ENCODE measurements at places on chromosomes 7 and 10.

DNA sequence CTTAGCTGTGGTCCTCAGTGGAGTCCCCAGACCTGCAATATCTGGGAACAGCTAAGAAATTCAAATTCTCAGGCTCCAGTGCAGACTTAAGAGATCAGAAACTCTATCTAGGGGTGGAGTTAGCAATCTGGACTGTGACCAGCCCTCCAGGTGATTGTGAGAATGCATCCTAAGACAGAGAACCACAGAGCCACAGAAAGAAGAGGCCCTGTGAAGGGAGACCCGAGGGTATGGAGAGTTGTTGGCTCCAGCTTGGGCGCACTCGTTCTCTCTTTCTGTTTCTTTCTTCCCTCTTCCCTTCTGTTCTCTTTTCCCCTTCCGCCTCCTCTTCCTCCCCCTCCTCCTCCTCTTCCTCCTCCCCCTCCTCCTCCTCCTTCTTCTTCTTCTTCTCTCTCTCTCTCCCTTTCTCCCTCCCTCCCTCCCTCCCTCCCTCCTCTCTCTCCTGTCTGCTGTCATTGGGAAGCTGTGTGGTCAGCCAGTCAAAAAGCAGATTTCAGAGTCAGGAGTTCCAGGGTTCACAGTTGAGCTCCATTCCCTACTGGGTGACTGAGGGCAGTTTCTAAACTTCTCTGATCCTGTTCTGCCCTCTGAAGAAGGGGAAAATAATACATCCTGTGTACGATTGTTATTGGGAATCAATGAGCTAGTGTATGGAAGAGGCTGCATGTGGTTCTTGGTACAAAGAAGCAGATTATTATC is 62.1 kb upstream of the STEAP1B start:
- DNase-seq, result no peak

DNA sequence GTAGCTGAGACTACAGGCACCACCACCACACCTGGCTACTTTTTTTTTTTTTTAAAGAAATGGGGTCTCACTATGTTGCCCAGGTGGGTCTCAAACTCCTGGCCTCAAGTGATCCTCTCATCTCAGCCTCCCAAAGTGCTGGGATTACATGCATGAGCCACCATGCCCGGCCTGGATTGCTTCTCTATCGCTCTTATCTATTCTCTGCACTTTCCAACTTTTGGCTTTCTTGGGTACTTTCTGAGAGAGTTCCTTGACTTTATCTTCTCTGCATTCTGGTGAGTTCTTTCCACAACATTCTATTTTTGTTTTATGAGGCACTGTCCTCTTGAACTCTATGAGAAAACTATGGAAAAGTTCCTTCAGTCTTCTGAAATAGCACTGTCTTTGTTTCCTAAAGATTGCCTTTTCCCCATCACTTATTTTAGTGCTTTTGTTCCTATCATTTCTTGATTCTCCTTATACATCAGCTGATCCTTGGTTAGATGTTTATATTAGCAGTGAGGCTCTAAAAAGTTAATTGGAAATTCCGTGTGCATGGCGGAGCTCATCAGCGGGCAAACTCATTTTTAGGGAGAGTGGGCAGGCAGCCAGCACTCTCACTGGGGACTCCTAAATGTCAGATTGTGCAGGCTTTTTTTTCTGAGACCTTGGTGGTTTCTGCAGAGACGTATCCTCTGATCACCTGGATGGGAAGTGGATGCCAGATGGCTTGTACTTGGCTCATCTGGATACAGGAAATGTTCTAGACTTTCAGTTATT is 43.9 kb downstream of the HIP1 start:
- DNase-seq, result no peak

DNA sequence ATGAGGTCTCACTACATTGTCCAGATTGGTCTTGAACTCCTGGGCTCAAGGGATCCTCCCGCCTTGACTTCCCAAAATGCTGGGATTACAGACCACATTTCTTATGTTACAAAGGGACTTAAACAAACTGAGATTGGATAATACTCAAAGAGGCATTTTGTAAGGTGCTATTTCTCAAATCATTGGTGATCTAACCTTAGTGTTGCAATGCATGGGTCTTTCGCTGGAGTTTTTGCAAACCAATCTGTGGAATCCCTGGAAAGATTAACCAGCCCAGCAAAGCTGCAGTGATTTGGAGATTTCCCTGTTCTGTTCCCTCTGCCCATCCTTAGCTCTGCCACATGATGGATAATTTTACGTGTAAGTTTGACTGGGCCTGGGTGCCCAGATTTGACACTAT is 20.4 kb upstream of the ECHDC3 start:
- no peak for DNase-seq

DNA sequence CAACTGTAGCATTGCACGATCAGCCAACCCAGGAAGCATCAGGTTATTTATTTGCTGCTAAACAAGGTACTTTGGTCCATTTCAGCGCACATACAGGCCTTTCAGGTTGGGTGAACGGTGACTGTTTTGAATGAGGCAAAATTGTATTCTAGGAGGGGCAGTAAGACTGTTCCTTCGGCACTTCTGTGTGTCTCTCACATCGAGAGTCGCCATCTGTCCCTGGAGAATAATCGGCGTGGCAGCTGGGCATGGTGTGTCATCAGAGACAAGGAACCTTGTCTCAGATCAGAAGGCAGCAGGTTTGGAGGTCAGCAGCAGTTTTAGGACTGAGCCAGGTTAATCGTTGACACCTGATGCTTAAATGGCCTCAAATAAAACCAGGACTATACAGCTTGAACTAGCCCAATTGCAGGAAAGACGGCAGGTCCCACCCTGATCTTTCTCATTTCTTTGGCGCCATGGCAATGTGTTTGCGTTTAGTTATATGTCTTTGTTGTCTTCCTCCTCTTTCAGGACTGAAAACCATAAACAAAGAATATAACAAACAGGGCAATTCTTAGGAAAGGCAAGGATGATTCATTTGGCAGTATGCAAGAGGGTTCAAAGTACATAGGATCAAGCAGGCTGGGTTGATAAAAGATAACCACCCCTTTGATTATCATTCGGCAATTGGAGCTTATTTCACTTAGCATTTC is 92.0 kb upstream of the PRR15 start:
- DNase-seq, result no peak

DNA sequence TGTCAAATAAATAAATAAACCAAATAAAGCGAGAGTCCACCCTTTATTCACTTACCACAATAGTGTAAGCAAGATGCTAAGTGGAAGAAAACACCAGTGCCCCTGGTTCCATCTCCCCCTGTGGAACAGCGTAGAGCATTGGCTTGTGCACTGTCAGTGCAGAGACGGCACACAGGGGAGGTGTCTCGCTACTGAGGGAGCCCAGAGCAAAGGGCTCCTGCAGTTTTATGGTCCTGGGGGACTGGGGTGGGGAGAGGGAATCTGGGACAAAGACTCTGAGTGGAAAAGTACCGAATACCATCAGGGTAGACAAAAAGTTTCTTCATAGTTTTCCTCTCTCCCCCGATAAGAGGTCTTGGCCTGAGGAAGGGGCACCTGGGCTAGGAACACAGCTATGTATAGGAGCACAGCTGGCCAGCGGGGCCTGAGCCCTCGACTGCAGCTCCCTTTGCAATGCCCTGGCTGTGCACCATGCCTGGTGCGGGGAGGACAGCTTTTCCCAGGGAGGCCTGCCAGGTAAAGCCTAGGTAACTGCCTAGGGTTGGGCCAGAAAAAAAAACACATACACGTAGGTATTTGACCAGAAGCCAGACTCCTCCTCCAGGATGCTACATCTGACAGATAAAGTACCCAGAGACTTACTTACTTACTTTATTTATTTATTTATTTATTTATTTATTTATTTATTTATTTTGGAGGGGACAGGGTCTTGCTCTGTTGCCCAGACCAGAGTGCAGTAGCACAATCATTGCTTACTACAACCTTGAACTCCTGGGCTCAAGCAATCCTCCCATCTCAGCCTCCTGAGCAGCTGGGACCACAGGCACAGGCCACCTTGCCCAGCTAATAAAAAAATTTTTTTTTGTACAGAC is 88.8 kb upstream of the KIF5B start:
- DNase-seq, result no peak

GRCh38 chr10:71319042-71319799 is at the start of gene SLC29A3:
Gene SLC29A3 (plus strand): TSS chr10:71319259. CDS start chr10:71319310, 51 bp downstream.
- DNase-seq, result peak; percentile 87

GRCh38 chr10:45249978-45250693 is 65.3 kb downstream of the OR13A1 start:
- DNase-seq, result peak; percentile 82

DNA sequence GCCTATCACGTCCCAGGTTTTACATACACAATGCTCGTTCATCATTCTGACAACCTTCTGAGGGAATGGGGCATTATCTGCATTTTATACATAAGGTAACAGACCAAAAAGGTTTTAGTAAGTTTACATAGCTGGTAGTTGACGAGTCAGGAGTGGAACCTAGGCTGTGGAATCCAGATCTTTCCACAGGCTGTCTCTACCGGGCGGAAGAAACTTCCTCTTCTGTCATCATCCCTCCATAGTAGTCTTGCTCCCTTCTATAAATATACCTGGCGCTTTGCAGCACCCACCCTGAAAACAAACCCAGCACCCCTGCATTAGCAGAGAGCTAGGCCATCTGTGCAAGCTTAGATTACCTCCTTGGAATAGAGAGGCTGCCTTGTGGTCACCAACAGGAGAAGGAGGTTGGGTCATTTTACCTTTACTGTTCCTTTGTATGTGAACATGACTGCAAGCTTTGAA is 1.3 kb downstream of the TSPAN13 start:
- DNase-seq, result peak; percentile 61

GRCh38 chr10:72886621-72887020 is 6.9 kb upstream of the OIT3 start:
- no peak for DNase-seq

DNA sequence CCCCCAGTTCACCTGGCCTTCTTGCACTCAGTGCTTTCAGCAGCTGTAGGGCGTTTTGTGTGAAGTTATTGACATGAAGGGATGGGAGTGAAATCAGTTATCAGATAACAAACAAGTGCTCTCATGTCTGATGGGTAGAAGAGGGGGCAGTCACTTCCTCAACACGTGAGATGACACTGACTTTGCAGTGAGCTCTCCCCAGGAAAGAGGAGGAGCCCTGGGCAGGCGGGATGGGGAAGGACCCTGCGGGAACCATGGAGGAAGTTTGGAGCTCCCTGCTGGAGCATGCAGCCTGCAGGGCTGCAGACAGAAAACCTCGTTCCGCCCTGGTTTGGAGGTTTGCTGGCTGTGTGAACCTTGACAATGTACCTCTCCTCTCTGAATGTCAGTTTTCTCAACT is 38.7 kb downstream of the GPR26 start:
- DNase-seq, result no peak

GRCh38 chr7:55211726-55212125 is 153.4 kb upstream of the LANCL2 start:
- no peak for DNase-seq

GRCh38 chr7:134014935-134015334 is 112.2 kb upstream of the LRGUK start:
- DNase-seq, result no peak

DNA sequence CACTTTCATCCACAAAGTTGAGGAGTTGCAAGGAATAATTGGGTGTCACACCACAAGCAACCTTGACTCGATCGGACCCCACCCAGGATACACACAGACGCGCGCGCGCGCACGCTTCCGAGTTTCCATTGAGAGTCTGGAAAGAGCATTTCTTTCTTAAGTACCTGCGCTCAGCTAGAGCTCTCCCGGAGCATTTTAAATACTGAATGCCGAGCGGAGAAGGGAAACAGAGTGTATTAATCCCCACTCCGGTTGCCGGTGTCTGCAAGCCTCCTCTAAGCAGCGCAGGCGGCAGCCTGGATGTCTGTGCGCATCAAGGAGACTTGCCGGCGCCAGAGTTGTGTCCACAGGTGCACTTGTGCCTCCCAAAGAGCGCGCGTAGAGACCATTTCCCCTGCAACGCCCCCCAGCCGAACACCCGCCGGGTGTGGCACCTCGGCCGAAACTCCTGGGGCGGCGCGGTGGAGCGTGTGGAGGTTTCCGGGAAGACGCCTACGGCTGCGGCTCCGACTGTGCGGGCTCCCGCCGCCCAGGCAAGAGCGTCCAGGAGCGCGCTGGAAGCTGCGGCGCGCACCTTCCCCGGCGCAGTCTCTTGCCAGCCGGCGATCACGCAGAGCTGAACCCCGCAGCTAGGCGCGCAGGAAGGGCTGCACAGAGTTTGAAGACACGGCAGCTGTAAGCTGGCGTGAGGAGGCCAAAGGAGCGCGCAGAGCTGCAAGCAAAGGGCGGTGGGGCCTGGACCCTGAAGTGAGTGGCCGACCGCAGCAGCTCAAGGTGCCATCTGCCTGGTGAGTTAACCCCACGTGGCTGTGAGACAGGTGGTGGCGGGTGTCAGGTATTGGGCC is 1.1 kb upstream of the FEZF1 start:
- no peak for DNase-seq

DNA sequence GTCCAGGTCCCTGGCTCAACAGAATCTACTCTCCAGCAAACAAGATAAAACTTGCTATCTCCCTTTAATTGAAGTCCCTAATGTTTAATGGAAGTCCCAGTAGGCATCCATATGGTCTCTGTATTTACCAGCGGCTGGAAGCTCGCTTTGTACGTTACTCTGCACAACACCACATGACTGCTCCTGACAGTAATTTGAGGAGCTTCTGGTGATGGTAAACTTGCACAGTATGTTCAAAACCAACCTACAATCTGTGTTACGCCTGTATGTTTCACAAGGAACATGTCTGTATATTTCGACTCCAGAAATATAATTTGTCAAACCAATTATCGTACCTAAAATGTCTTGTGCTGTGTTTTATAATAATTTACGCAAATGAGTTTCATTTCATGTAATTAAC is 4.4 kb upstream of the TECPR1 start:
- no peak for DNase-seq

DNA sequence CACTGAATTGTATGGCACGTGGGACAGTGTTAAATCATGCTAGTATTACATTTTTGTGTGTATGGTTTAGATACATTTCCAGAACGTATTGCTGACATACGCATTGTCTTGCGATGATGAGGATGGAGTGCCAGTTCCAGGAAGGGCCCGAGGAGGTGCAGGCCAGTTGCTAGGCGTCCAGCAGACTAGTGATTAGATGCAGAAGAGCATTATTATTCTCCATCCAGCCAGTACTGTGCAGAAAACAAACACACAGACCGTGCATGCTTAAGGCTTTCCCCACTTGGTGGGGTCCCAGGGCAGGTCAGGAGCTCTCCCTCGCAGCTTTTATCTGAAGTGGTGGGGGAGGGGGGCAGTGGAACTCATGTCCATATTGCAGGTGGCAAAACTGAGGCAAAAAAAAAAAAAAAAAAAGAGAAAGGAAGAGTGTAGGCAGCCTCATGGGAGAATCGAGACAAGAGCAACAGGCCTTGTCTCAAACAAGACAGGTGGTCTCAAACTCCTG is 189.2 kb downstream of the CAMK1D start:
- no peak for DNase-seq

DNA sequence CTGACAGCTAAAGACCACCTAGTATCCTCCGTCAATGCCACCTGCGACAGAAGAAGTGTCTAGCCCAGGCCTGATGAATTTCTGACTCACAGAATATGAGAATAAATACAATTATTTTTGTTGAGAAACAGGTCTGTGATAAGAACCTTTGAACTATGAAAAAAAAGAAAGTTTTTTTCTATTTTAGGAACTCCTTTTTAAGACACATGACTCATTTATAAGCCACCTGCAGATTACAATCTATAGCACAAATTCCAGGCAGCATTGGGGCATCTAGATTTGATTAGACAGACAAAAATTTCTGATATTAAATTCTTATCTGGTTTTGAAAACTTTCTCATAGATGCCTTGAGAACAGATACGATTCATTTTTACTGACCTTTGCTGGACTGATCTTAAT is 256.7 kb upstream of the LYZL1 start:
- no peak for DNase-seq

GRCh38 chr7:138684340-138684739 is 16.8 kb downstream of the SVOPL start:
- no peak for DNase-seq

- DNase-seq, result peak; percentile 29
Measured at GRCh38 chr10:132248455-132249225, 59.1 kb downstream of the STK32C start.

GRCh38 chr10:26438534-26439341 is 597 bp downstream of the APBB1IP start:
- DNase-seq, result peak; percentile 22

Measured in erythroblast (primary cell).